ENCODE measurements at places on chromosomes 1 and 21.

GRCh38 chr1:37047542-37047941, 13.2 kb upstream of the GRIK3 start:
- DNase-seq, result no peak

- DNase-seq, result no peak
These were observed 6.8 kb downstream of the LHX4 start for GRCh38 chr1:180236698-180237509.

DNA sequence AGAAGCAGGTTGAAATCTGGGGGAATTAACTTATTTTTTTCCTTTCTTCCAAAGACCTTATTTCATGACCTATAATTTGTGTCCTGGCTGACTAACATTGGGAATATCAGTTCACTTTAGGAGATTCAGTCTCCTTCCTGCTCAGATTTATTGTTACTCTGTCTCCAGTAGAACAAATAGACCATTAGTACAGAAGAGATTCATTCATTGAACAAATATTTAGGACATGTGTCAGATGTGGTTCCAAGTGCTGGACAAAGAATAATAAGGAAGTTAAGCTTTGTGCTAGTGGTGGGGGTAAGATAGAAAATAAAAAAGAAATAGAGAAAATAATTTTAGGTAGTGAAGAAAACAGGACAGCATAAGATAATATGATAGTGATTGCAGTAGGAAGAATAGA, 20.3 kb downstream of the ZMYM4 start:
- no peak for DNase-seq

- DNase-seq, result no peak
These were observed 421.3 kb upstream of the ADGRL2 start for GRCh38 chr1:81379430-81379829.

DNA sequence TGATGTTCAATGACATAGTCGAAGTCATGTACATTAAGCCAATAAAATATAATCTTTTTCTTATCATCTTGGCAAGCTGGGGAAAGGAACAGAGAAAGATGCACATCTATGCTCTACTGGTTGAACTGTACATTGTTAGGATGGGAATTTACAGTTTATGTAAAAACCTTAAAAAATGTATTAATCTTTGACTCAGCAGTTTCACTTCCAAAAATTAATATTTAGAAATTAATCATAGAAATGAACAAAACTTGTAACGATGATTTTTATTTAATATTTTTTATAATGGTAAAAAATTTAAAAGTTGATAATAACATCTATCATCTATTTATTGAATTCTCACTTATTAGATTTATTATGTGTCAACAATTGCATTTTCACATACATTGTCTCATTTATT, 5.7 kb upstream of the C1orf141 start:
- no peak for DNase-seq

- DNase-seq, result no peak
These were observed 3.2 kb upstream of the BEST4 start for GRCh38 chr1:44790968-44791801.

DNA sequence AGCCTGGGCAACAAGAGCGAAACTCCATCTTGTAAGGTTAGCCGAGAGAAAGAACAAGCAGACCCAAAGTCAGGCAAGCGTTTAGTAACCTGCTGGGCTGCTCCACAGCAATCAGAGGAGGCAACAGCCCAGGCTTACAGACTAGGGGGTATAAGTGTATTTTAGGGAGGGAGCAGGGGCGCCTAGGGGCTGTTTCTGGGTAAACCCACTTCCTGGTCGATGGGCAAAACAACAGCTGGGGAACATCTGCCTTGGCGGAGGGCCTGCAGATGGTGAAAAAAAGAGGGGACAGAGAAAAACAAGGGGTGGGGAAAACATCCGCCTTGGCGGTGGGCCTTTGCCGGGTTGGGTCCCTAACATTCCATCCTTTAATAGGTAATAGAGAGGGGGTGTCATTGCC, 5.2 kb downstream of the TAS1R1 start:
- no peak for DNase-seq

DNA sequence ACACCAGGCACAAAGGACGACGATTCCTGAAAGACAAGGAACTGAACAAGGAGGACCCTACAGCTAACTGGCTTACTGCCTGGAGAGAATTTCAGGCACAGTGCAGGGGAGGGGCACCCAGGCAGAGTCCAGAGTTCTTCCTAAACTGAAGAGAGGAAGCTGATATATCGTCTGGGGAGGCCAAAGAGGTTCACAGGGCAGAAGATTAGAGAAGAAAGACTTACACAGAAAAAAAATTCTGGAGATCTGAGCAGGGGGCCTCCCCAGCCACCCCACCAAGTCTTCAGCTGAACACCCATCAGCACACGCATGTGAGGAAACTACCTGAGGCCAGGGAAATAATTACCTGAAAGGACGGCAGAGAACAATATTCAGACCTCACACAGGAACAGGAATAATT, 24.6 kb downstream of the SORT1 start:
- DNase-seq, result no peak

GRCh38 chr1:85406081-85406480, 58.9 kb downstream of the DDAH1 start:
- DNase-seq, result no peak

DNA sequence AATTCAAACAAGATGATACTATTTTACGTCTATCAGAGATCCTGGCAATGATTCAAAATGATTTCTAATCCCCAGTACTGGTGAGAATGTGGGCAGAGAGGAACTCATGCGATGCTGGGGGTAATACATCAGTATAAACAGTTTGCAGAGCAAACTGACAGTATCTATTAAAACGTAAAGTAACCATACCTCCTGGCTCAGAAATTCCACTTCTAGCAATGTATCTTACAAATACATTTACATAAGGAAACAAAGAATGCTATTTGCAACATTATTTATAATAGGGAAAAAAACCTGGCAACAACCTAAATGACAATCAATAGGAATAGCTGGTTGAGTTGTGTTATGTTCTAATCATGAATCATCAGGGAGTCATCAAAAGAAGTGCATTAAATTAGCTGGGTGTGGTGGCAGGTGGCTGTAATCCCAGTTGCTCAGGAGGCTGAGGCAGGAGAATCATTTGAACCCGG, 15.9 kb downstream of the RCAN1 start:
- no peak for DNase-seq

DNA sequence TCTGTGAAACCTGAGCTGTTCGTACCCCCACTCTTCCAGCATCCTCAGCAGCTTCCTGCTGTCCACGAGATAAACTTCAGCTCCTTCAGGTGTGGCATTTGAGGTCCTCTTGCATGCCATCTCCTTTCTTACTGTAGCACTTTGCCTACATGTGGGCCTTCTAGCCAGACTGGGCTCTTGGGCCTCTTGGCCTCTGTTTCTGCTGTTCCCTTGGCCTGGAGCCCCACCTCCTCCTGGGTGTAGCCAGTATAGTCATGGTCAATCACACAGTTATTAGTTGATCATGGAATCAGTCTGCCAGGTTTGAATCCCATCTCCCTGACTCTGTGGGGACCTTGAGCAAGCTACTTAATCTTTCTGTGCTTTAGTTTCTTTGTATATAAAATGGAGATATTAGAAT, 26.4 kb downstream of the TMEM53 start:
- DNase-seq, result no peak

- peak; percentile 38 for DNase-seq
These were observed 317.2 kb upstream of the NFIA start for GRCh38 chr1:60765204-60765603.

DNA sequence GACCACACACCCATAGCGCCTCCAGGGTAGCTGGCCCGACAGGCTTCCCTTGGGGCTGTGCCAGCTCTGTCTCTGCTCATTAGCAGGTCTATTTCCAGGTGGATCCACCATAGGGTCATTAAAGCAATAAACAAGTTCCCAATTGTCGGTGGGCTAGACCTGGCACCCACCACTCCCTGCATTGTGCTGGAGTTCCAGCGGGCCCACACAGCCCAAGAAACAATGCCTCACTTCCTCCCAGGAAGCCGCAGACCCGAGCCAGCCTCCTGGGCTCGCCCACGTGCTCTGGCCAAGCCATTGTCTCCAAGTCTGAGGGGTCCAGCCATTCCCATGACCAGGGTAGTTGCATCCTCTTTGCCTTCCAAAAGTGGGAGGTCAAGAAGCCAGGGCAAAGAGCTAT, 27.5 kb upstream of the SOX13 start:
- no peak for DNase-seq

- no peak for DNase-seq
These were observed 2.8 kb downstream of the MRTO4 start for GRCh38 chr1:19254416-19254815.

- DNase-seq, result no peak
These were observed 43.0 kb downstream of the TMEM53 start for GRCh38 chr1:44631333-44631646.

GRCh38 chr1:36486439-36487335, 4.0 kb upstream of the CSF3R start:
- DNase-seq, result no peak

- DNase-seq, result no peak
These were observed 78.7 kb downstream of the PAPPA2 start for GRCh38 chr1:176541663-176542062.

- DNase-seq, result no peak
These were observed 16.5 kb upstream of the HDAC1 start for GRCh38 chr1:32275424-32275823.

- no peak for DNase-seq
These were observed 19.0 kb upstream of the MPC2 start for GRCh38 chr1:167955915-167956314.

DNA sequence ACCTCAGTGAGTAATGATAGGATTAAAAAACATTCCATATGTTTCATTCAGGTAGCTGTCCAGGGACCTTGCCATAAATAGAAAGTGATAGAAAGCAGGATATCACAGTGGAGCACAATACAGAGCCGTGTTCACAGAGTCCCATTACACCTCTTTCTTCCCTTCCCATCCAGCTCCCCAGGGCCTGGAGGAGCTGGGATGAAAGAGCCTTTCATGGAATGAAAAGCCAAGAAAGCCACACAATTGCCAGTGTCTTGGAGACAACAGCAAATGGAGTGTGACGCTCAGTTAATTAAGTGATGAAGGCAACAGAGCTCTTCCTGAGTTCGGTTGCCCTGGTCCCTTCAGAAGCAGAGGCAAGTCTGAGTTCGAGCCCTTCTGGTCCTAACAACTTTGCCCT, 387.3 kb upstream of the PLXNA2 start:
- no peak for DNase-seq

- no peak for DNase-seq
These were observed 33.2 kb upstream of the BTG2 start for GRCh38 chr1:203271962-203272632.

DNA sequence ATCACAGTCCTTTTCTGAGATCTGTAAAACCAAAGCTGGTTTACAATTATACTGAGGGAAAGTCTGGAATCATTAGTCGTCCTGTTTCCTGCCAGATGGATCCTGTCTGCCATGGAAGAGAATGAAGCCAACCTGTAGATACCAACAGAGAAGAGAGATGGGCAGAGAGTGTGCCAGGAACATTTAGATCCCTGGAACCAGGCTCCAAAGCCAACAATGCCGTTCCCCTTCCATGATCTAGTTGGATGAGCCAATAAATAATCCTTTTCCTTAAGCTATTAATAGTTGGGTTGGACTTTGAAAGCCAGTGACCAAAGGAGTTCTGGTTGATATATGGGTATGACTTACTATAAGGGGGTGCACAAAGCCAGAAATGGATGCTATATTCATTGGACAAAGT, 15.0 kb downstream of the CAPN8 start:
- DNase-seq, result no peak

DNA sequence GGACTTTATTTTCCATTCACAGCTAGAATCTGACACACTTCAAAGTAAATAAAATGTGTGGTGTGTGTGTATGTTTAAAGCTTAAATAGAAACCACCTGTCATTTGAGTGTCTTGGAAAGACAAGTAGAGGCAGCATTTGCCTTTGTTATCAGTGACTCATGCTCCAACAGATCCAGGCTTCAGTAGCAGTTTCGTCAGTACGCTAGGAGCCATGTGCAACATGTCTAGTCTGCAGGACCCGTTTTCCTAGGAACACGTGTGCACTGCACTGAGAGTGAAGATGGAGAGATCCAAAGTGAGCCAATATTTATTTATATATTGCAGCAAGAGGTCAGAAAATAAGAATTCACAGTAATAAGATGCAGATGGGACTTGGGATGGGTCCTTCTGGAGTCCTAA, 41.8 kb downstream of the SGIP1 start:
- DNase-seq, result no peak

DNA sequence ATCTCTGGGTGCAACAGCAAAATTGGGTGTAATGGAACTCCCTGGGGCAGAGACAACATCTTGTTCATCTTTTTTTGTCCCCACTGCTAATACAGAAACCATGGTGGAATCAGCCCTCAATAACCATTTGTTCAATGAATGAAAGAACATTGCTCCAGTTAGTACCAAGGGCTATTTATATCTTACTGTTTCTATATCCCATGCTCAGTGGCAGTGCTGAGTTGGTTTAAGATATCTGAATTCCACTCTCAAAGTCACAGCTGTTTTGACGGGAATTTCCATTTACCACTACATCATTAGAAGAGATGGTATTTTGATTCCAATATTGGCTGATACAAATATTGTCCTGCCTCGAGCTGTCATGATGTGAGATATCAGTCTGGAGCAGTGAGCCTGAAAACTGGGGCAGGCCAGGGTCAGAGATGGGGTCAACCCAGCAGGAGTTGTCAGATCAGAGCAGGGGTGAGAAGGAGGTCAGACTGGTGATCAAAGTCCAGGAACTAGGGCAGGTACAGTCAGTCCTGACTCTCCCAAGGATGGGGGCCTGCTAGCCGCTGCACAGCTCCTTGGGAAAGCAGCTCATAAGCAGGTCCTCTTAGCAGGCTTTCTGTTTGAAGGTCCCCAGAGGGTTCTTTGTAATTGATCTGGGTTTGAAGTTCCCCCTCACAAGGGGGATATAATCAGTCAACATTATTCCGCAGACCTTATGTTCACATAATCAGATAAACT, 5.8 kb upstream of the PHC2 start:
- no peak for DNase-seq

DNA sequence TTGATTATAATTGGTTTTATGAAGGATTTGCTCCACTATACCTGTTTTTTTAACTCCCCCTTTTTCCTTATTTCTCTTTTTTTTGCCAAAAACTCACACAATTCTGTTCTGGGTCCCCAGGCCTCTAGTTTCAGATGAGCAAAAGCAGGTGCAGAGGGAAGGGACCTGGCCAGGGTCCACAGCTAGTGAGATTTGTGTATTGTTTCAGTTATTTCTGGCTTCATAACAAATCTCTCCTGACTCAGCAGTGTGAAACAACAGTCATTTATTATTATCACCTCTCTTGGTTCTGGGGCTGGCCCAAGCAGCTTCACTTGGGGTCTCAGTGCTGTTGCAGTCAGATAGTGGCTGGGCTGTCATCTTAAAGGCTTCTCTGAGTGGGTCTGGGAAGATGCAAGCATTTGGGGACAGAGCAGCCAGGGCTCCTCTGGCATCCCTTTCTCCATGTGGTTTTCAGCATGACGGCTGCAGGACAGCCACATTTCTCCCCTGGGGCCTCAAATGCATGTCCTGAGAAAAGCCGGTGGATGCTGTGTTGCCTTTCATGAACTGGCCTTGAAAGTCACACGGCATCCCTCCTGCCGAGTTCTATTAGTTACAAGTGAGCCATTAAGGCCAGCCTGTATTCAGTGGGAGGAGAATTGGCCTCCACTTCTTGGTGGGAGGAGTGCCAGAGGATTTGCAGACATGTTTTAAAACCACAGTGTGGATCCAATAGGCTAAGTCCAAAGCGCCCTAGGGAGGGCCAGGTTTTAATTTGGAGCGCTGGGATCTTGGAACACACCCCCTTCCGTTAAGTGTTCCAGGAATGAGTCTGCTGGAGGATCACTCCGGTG, 137.1 kb downstream of the CAMTA1 start:
- DNase-seq, result no peak
